ENCODE measurements at places on chromosomes 7 and 10. TPM values are rescaled to one million over a fixed set of nuclear protein-coding genes. Genes with fewer than 3 reads are reported as not detected.

DNA sequence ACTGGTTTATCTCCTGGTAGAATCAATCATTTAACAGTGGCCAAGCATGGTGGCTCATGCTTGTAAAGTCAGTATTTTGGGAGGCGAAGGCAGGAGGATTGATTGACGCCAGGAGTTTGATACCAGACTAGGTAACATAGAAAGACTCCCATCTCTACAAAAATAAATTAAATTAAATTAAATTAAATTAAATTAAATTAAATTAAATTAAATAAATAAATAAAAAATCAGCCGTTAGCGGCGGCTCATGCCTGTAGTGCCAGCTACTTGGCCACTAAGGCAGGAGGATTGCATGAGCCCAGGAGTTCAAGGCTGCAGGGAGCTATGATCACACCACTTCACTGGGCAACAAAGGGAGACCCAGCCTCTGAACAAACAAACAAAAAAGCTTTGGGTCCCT is 342.3 kb downstream of the LRRTM3 start:
- no peak for DNase-seq

DNA sequence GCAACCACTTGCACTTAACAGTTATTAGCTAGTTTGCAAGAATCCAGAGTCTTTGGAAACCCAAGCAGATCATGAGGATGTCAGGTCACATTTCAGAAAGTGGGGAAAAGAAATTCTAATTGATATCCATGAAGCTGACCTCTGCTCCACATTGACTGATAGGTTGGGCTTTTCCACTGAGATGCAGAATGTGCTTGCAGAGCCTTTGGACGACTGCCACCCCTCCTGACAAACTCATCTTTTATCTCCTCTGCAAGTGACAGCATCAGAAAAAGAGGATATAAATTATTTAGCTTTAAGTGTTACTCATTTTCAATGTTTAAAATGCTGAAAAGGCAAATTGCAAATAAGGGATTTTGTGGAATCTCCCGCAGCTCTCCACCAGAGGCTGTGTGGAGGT is 75.3 kb downstream of the C10orf90 start:
- DNase-seq = no peak

GRCh38 chr7:46680147-46680546 is 759.1 kb upstream of the IGFBP3 start:
- DNase-seq = no peak

- peak; percentile 85 for DNase-seq
Measured at GRCh38 chr7:155003092-155003375, at the start of gene PAXIP1. PAXIP1 (minus strand) TSS chr7:155003124; CDS start chr7:155002929, 195 bp downstream.

The TYW1B gene
- total RNA-seq = 11.5 TPM

- DNase-seq = no peak
Measured at GRCh38 chr10:71124921-71125748, 87.2 kb upstream of the UNC5B start.

DNA sequence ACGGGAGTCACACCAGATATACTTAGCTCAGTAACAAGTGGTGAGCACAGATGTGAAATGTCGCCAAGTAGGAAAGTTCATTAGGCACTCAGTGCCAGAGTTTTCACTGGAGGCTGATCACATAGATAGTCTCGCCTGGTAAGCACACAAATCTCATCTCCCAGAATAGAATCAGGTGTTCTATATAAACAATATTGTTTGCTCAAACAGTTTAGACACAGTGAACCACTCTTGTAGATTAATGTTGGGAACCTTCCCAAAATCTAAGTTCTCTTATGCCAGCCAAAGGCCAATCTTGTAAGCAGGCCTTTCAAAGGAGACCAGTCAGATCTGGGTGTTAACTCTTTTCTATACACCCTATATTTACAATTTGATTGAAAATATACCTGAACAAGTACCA is 716.5 kb upstream of the GRM3 start:
- DNase-seq = no peak

- DNase-seq = no peak
Measured at GRCh38 chr7:38940774-38941173, 31.8 kb upstream of the VPS41 start.

DNA sequence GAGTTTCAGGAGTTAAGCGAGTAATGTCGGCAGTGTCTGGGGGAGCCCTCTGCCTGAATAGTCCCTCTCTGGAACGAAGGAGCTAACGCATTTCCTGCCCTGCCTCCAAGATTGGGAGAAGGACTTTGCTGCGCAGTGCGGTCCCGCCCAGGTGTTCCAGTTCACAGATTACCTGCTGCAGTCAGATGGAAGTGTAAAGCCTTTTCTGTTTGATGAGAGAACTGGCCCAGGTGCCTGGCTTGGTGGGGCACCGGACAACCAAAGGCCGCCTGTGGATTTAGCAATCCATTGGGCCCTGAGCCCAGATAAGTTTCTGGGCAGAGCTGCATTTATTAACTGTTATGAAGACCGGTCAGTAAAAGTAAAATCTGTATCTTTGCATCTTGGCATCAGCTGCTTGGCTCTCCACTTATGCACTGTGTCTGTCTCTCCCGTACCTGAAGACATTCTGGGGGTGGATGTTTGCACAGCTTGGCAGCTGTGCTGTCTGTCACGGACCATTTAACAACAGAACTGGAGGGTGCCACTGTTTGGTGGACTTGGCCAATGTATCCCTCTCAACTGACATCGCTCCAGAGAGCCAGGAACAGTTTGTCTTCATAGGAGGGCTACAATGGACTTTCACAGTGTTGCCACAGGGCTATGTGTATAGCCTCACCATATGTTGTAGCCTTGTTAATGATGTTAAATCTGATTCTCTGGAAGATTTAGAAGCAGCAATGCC is 654.7 kb upstream of the ZWINT start:
- no peak for DNase-seq

The NKX1-2 gene
- total RNA-seq = 34.9 TPM
